ENCODE measurements at places on chromosomes 6 and 20.
A peak's percentile ranks its signal among the peaks of the same experiment; 100 is the strongest.

DNA sequence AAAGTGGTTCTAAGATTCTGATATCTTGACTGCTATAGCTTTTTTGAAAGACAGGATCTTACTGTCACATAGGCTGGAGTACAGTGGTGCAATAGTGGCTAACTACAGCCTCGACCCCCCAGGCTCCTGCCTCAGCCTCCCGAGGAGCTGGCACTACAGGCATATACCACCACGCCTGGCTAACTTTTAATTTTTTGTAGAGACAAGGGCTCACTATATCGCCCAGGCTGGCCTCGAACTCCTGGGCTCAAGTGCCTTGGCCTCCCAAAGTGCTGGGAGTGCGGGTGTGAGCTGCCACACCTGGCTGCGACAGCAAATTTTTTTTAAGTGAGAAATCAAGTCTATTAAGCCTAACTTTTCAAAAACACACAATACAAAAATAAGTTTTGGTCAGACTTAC lies 106.6 kb downstream of the NOL4L start:
- DNase-seq = no peak

DNA sequence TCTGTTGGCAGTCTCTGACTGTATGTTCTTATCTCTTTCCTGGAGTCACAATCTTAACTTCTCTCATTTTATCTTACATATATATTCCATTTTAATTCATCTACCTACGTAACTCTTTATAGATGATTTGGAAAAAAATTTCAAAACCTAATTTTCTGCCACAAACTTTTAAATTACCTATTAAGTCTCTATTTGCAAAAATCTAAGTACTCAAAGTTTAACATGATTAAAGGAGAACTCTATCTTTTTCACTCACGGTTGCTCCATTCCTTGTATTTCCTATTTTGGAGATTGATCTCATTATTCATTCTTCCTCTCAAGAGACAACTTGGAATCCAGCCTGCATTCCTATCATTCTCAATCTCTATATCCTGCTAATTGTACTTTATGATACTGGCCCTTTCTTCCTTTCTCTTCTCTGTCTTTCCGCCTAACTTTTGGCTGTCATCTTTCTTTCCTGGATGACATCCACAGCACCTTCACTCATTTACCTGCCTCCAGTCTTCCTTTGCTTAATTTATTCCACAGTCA lies 1071.1 kb upstream of the CITED2 start:
- no peak for DNase-seq

DNA sequence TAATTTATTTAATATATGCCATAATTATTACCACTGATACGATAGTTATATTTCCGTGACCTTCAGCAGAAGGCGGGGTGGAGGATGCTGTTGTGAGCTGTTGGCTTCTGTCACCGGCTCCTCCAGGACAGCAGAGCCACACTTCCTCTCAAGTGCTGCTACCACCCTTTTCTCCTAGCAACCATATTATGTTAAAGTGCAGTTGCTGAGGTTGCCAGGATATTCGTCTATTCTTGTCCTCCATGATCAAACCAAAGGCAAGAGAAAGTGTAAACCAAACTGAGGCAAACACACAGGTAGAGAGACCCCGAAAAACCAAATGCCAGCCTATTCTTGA lies 27.8 kb downstream of the RGS17 start:
- DNase-seq = peak; percentile 24

- DNase-seq = peak; percentile 19
Measured at GRCh38 chr6:108163267-108163643, 2.6 kb upstream of the NR2E1 start.

- no peak for DNase-seq
Measured at GRCh38 chr6:21603082-21603952, 9.8 kb downstream of the SOX4 start.

DNA sequence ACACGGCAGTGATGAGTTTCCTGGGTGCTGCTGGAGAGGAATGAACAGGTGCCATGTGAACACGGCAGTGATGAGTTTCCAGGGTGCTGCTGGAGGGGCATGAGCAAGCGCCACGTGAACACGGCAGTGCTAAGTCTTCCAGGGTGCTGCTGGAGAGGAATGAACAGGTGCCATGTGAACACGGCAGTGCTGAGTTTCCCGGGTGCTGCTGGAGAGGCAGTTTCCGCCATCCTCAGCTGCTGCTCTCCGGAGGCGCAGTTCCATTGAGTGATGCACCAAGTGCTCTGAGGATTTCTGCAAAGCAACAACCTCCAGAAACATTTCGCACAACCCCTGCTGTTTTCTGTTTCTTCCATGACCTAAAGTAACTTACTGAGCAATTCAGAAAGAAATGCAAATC lies 155.4 kb downstream of the SMOC2 start:
- DNase-seq = no peak

- no peak for DNase-seq
Measured at GRCh38 chr20:9852566-9852965, 13.7 kb upstream of the PAK5 start.

GRCh38 chr6:65098349-65098748 lies 608.7 kb downstream of the EYS start:
- DNase-seq = no peak

- DNase-seq = peak; percentile 48
Measured at GRCh38 chr6:35730745-35731413, 6.0 kb upstream of the ARMC12 start.

DNA sequence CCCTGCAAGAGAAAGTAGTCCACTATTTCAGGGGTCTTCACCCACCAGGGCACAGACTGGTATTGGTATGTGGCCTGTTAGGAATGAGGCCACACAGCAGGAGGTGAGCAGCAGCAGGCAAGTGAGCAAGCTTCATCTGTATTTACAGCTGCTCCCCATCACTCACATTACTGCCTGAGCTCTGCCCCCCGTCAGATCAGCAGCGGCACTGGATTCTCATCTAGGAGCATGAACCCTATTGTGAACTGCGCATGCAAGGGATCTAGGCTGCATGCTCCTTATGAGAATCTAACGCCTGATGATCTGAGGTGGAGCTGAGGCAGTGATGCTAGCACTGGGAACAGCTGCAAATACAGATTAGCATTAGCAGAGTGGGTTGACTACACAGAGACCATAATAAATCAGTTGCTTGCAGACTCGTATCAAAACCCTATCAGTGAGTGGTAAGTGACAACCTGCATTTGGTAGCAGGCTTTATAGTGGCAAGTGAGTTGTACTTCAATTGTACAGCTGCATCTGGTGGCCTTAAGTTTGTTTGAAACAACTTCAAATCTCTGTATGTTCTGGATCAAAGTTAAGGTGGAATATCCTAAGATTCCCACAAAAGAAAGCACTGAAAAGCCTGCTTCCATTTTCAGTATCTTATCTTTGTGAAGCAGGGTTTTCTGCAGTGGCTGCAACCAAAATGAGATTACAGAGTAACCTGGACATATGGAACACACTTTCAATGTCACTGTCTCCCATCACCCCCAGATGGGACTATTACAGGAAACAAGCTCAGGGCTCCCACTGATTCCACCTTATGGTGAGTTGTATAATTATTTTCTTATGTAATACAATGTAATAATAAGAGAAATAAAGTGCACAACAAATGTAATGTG lies 12.8 kb downstream of the C6orf141 start:
- peak; percentile 28 for DNase-seq

GRCh38 chr20:30611239-30611984 lies 646.1 kb upstream of the DEFB115 start:
- DNase-seq = no peak

- DNase-seq = no peak
Measured at GRCh38 chr6:41036186-41036585, 2.8 kb downstream of the UNC5CL start.

- no peak for DNase-seq
Measured at GRCh38 chr6:33838983-33839382, 35.2 kb upstream of the MLN start.

DNA sequence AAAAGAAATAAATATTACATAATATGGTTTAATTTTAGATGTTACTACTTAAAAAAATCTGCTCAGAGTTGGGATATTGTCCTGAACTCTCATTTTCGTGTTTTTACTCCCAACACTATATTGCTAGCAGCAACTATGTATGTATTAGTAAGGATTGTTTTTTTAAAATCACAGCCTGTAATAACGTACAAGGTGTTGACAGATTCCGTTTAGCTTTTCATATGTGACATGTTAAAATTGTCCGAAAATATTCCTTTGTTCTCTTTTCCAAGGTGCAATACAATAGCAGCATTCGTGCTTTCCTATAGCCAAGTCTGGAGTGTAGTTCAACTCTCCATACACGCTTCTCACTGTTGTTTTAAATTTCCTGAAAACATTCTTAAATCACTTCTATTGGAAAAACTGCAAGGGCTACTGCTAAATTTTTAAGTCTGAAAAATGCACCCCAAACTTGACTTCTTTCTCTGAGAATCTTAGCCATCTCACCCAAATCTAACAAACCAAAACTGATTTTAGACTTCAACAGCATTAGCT lies 59.0 kb upstream of the HFE start:
- DNase-seq = no peak
